ENCODE measurements at places on chromosomes 5 and 9.

DNA sequence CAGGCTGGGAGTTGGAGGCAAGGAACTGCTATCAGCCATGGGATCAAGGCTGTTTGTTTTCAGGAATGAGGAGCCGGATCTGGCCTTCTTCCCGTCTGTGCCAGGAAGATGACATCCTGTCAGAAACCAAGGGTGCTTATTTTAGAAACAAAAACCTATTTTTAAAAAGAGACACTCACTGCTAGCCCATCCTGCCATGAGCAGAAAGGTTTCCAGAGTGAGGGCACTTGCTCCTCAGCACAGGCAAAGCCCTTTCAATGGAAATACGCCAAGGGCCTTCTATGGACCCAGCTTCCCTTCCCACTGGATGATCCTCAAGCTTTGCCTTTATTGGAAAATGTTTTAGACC lies 132.6 kb upstream of the FSTL4 start:
- DNase-seq: no peak

DNA sequence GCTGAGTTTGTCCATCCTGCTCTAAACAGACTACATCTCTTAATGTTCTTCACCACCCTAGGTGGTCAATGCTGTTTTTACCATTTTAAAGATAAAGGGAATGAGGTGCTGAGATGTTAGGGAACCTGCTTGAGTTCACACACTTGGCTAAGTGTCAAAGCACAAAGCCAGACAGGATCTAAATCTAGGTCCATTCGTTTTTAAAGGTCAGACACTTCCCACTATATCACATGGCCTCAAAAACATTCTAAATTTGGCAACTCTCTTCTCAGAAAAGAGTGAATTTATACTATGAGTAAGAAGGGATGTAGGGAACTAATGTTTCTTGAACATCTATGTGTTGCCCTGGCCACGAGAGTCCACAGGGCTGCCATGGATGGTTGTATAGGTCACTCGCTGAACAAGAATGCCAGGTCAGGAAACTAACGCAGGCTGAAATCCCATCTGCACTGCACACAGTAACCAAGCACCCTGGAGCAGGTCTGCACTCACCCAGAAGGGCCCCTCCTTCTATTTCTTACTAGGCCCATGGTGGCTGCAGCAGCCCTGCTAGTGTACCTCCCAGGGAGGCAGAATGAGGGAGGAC lies 213.0 kb downstream of the SPOCK1 start:
- DNase-seq: no peak

GRCh38 chr5:53008751-53009150 lies 19.6 kb downstream of the ITGA2 start:
- no peak for DNase-seq

DNA sequence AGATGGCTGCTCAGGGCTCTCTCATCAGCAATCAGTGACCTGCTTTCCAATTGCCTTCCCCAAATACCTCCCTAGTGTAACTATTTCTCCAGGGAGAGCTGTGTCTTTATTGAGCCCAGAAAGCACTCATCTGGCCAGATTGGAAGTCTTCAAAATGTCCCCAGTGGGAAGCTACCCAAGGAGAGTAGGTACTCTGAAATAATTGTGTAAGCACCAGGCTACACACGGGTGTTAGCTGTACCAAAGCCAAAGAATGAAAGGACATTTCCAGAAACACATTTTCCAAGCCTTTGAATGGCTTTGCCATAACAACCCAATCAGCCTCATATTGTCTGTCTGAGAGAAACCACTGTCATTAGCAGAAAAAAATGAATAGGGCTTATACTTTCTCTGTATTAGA lies 318.8 kb downstream of the FAM170A start:
- no peak for DNase-seq

GRCh38 chr5:3911773-3912172 lies 316.1 kb downstream of the IRX1 start:
- DNase-seq: no peak

DNA sequence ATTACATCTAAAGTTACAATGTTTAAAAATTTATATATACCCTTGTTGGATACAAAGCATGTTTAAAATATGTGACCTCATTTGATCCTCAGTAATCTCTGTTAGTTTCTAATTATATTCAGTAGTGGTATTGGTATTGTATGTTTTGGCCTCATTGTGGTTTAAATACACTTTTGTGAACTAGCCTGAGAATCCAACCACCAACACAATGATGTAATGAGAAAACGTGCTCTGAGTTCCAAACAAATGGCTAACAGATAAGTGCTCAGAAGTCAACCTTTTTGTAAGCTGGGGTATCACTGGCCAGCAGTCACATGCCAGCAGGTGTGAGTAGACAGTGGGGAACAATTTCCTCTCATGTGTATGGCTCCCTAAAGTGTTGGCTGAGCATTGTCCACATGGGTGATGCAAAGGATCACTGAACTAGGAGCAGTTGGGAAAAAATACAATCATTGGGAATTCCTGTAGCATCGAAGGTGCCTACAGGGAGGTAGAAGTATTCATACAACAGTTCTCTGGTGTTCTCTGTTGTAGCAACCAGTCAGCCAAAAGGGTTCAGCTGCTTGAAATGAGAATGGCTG lies 56.1 kb downstream of the DOCK8 start:
- DNase-seq: no peak
